ENCODE measurements at places on chromosomes 2 and 18.
A peak's percentile ranks its signal among the peaks of the same experiment; 100 is the strongest.

GRCh38 chr2:178865146-178865936 lies 58.1 kb upstream of the TTN start:
- DNase-seq = no peak

DNA sequence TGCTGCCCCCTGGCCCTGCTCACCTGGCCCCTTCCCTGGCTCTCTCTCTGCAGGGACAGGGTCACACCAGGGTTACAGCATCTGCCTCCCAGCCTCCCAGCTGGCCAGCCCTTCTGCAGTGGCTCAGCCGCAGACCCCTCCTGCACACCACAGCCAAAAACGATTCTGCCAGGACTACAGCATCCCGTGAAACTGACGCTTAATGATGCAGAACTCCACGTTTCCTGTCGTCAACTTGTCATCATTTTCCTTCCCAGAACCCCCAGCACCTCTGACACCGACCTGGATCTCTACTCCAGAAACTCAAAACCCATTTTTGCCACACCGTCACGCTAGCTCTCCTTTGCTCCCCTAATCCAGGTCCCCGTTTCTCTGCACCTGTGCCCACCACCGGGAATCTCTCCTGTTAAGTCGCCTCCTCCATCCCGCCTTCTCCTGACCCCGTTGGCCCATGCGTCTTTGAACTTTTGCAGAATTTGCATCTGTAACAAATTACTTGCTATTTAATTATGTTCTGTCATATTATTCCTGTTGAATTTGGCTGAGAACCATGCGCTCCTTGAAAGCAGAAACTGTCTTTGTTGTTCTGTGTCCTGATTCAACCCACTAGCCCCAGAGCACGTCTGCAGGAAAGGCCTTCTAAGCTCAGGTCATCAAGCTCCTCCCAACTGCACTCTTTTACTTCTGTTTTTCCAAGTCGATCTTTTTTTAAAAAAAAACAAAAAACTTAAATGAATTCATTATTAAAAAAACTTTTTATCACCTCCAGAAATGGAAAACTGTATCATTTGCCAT lies 173.2 kb upstream of the COPS8 start:
- DNase-seq = no peak

- no peak for DNase-seq
Observed at GRCh38 chr2:144166743-144167142, 353.2 kb downstream of the ZEB2 start.

DNA sequence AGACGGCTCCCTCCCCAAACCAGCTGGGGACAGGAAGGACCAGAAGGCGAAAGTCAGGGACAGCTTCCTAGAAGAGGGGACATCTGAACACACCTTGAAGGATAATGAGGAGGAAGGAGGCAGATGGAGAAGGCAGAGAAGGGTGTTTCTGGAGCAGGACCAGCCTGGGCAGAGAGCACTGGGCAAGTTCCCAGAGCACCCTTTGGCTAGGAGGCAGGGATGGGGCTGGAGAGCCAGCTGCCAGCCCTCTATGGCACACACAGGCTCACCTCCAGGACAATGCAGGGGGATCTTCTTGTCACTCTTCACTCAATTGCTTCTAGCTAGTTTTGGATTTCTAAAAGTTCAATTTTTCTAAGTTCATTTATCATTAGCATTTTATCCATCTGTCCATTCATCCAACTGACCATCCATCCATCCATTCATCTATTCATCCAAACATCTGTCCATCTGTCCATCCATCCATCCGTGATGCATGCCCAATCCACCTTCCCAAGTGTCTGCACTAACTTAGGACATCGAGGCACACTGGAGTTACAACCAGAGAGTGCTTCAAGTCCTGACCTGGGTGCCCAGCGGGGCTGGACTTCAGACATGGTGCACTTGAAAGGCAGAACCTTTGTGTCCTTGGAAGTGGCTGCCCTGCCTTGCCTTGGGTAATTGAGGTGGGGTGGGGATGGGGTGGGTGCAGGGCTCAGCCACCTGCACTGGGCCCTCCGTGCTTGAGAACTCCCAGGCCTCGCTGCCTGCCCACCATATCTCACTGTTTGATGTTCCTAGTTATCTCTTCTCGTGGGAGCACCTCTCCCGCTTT lies 42.5 kb downstream of the INHBB start:
- DNase-seq = no peak

DNA sequence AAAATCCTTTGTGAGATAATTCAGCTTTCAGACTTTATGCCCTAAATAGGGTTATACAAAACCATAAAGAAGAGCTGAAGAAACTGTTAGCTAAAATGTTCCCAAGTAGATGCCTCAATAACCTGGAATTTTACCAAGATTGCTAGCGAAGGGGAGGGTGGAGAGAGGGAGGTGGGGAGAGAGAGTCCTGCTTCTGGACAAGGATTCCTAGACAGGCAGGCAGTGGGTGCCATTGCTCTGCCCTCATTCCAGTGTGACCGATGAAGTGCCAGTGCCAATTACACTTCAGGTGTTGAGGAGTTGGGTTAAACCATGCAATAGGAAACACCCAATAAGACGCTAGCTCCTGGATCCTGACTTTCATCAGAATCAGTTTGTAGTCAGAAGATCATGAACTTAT lies 18.1 kb downstream of the LAPTM4A start:
- no peak for DNase-seq

- DNase-seq = no peak
Observed at GRCh38 chr2:134416637-134417036, 162.8 kb downstream of the MGAT5 start.

GRCh38 chr2:3244486-3244885 lies 133.1 kb downstream of the EIPR1 start:
- no peak for DNase-seq

- no peak for DNase-seq
Observed at GRCh38 chr2:101418460-101419095, 31.3 kb upstream of the CREG2 start.

GRCh38 chr2:181142514-181142913 lies 162.1 kb downstream of the UBE2E3 start:
- DNase-seq = no peak

GRCh38 chr2:47022186-47022765 lies 106.7 kb upstream of the MCFD2 start:
- no peak for DNase-seq

GRCh38 chr2:226792155-226792881 lies 7.3 kb downstream of the IRS1 start:
- DNase-seq = peak; percentile 13

GRCh38 chr2:188217264-188217663 lies 74.4 kb upstream of the GULP1 start:
- DNase-seq = no peak

Data from SHP77 treated with DMSO at 0.1 percent for 48 hours (cell line).